ENCODE measurements at places on chromosomes 1 and 21.
A peak's percentile ranks its signal among the peaks of the same experiment; 100 is the strongest.

DNA sequence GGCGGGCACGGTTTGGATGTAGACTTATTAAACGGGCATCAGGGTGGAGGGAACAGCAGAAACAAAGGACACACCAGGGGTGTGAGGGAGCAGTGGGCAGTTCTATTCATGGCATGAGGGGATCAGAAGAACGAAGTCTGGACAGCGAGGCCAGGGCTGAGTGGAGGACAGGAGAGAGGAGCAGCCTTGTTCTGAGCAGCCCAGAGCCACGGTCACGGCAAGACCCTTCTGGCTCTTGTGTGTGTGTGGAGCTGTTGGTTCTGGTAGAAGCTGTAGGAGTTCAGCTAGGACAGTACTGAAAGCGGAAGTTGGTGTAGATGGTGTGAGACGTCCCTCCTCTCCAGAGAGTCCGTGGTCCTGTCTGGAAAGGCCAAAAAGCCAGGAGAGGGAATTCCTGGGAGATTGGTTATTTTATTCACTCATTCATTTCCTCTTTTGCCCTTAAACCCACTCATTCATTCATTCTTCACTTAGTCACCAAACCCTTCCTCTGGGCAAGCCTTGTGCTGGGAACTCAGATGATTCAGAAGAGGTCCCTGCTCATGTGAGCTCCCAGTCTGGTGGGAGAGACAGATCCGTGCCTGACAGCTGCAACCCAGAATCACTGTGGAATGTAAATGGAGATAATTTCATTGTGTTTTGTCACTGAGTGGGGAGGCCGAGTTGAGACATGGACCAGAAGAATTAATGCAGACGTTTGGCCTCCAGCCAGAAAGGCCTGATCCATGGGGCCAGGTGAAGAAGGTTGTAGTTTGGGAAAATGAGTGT lies 4.1 kb upstream of the ACOT11 start:
- no peak for DNase-seq

- DNase-seq: no peak
Measured at GRCh38 chr1:54475946-54476516, 69.8 kb upstream of the SSBP3 start.

DNA sequence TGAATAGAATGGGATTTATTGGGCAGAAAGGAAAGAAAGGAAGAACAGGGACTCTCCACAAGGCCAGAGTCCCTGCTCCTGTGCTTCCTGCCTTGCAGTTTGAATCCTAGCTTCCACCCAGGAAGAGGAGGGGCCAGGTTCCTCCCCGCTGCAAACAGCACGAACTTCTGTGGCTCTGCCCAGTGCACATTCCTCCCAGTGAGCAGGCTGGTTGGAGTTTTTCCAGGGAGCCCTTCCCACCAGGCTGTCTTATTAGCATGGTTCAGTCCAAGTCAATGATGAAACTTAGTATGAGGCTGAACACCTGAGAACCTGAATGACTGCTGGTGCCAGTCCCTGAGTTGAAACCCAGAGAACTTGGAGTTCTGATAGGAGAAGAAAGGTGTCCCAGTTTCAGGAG lies 247.2 kb downstream of the DUSP10 start:
- no peak for DNase-seq

DNA sequence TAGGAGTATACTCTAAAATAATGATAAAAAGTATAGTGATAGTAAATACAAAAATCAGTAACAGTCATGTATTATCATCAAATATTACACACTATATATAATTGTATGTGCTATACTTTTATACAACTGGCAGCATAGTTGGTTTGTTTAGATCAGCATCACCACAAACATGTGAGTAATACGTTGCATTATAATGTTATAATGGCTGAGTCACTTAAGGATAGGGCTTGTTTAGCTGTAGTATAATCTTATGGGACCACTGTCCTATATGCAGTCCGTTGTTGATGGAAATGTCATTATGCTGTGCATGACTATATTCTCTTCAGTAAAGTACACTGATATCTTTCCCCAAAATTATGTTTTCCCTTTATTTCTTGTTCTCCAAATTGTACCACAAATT lies 92.8 kb downstream of the LYPLAL1 start:
- no peak for DNase-seq

DNA sequence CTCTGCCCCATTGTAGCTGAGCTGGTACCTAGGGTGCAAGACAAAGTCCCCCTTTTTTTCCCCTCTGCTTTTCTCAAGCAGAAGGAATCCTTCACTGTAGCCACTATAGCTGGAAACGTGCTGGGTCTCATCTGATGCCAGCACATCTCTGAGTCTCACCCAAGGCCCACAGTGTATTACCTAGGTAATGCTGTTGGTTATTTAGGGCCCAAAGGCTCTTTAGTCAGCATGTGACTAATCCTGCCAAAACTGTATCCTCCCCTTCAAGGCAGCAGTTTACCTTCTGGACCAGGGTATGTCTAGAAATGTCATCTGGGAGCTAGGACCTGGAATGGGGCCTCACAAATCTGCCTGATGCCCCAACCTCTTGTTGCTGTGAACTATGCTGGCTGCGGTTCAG lies 423.4 kb downstream of the NUF2 start:
- DNase-seq: no peak

DNA sequence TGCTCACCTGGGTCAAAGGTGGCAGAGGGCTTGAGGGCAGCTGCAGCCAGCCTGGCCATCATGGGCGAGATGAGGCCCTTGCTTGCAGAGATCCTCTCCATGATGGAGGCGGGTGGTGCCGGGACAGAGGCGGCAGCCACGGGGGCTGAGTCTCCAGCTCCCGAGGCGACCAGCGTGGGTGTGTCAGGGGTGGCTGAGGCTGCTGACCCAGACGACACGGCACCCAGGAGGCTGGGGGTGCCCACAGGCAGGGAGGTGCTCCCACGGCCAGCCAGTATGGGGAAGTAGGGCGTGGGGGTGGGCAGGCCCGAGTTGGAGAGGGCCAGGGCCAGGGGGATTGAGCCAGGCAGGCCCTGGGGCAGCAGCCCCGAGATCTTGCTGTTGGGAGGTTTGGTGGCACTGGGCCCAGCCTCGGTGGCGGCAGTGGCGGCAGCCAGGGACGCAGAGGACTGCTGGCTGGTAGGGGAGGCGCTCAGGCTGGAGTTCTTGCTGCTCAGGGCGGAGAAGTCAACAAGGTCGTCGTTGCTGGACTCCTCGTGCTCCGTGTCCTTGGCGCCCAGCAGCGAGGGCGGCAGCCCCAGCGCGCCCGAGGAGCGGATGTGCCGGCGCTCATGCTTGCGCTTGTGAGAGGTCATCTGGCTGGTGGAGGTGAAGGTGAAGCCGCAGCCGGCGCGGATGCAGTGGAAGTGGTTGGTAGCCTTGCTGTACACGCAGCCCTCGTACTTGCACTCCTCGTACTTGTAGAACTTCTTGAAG lies 142.9 kb downstream of the CASZ1 start:
- no peak for DNase-seq

DNA sequence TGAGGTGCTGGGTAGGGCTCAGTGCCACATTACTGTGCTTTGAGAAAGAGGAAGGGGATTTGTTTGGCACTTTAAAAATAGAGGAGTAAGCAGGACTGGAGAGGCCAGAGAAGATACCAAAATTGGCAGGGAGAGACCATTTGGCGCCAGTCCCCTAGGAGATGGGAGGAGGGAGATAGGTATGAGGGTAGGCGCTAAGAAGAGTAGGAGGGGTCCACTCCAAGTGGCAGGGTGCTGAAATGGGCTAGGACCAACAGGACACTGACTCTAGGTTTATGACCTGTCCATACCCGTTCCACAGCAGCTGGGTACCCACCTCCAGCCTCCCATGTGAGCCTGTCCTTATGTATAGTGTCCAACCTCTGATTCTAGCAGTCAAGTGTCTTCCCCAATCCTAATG lies 1.0 kb upstream of the CRTC2 start:
- DNase-seq: no peak

DNA sequence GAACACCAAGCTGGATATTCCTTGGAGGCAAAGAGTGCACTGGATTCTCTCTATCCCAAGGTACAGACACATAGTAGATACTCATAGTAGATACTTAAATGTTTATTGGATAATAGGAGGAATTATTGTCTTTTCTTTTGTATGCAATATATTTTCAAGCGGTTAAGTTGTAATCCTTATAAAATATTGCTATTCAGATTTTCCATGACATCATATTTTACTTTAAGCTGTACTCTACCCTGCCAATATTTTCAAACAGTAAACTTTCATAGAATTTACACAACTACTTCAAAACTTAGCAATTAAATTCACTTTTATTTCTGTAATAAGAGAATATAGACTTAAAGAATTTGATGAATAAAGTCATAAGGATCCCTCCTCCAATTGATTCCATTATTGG lies 546.5 kb upstream of the CAMK1G start:
- no peak for DNase-seq

DNA sequence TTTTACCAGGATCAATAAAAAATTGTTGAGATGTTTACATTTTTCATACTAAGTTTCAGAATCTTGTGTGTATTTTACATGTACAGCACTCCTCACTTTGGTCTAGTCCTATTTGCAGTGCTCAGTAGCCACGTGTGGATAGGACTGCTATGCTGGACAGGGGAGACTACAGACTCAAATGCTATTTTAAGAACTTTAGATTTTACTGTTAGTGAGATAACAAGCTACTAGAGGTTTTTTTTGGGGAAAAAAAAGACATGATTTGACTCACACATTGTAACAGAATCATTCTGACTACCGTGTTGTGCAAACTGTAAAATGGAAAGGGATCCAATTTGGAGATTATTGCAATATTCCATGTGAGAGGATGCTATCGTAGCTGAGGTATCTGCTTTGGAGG lies 418.9 kb upstream of the PRMT6 start:
- DNase-seq: no peak

GRCh38 chr1:4561205-4561604 lies 93.2 kb upstream of the AJAP1 start:
- DNase-seq: no peak

- no peak for DNase-seq
Measured at GRCh38 chr1:171909711-171910110, 68.4 kb downstream of the DNM3 start.

DNA sequence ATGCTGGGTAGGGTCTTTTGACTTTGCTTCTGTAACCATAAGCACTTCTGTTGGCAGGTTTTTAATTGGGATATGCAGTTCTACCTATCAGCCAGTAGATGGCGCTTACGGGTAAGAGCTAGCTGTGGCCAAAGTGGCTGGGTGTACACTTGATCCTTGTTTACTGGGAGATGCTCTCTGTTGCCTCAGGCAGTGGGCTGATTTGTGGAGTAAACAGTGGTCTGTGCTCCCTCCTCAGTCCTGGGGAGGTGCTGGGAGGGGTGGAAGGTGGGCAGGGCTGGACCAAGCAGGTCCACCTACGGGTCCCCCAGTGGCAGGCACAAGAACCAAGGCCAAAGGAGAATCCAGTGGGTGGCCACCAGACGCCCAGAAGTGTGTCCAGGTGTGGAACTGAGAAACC lies 43.4 kb downstream of the RALGPS2 start:
- peak; percentile 15 for DNase-seq

DNA sequence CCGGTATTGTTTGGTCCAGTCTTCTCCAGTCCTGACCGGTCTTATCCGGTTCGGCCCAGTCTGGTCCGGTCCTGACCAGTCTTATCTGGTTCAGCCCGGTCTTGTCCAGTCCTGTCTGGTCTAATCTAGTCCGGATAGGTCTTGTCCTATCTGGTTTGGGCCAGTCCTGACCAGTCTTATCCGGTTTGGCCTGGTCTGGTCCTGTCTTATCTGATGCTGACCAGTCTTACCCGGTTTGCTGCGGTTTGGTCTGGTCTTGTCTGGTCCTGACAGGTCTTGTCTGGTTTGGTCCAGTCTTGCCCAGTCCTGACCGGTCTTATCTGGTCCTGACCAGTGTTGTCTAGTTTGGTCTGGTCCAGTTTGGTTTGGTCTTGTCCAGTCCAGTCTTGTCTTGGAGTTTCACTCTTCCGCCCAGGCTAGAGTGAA lies 30.1 kb downstream of the DHX9 start:
- DNase-seq: no peak

DNA sequence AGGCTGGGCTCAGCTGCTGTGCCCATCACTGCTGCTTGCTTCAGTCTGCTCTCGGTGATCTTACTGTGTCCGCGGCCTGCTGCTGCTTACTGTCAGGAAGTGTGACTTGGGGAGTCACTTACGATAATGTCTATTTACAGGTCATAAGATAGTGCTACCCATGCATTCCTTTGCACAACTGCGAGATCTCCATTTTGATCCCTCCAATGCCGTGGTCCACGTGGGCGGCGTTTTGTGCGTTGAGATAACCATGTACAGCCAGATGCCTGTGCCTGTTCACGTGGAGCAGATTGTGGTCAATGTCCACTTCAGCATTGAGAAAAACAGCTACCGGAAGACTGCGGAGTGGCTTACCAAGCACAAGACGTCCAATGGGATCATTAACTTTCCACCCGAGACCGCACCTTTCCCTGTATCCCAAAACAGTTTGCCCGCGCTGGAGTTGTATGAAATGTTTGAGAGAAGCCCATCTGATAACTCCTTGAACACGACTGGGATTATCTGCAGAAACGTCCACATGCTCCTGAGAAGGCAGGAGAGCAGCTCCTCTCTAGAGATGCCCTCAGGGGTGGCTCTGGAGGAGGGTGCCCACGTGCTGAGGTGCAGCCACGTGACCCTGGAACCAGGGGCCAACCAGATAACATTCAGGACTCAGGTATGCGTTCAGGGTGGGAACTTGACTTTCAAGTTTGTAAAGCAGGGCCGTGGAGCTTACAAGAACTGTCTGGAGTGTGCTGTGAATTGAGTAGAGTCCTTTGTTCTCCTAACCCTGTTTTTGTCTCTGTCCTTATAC lies 24.4 kb upstream of the PWP2 start:
- no peak for DNase-seq

GRCh38 chr1:48007047-48007446 lies 9.9 kb upstream of the TRABD2B start:
- DNase-seq: no peak

DNA sequence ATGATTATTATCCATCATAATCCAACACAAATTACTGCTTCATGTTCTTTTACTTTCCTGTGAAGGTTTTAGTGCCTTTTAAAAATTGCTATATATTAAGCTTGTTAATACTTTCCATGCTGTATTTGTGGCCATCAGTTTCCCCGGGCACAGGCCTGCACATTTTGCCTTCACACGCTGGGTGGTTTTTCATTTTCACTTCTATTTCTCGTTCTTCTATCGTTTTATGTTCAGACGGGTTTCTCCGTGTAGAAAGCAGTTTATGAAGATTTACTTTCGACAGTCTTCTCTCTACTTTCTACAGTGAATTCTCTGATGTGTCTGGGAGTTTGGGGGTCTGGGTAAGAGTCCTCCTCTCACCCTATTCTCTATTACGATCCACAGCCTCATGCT lies 9.5 kb downstream of the RUNX3 start:
- DNase-seq: no peak

DNA sequence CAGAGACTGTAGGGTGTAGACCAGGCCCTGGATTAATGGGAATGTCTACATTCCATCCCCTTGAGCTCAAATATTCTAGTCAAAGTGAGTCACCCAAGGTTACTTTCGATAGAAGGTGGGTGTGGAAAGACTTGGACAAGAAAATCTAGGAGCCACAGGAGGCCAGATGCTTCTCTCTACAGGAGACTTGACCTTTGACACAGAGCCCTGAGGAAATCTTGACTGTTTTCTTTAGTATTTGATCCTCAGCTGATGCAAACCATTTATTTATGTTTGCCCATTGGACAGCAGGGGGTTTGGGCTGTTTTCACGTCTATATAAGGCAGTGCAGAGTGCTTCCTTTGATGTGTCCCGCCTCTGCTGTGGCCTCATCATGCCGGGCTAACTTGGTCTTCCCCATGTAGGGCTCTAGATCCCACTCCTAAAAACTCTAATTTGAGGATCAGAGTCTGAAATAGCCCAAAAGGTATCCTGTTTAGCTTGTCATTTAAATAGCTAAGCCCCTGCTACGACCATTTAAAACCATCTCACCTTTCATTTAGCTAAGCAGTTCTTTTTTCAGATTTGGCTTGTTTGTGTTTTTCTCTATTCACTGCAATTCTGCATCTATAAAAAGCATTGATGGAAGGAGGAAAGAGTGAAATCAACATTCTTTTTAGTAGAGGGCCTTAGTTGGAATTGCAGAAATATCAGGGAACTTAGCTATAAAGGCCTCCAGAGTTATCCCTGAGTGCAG lies 15.5 kb upstream of the MAP3K7CL start:
- no peak for DNase-seq
